Stimulated activated CD4-positive, alpha-beta T cell treated with anti-CD3 and anti-CD28 coated beads, Interleukin-1b, Interleukin-23, amount 100 ng/mL, for 48 hours (primary cell): ENCODE measurements at places on chromosomes 7 and 10.

DNA sequence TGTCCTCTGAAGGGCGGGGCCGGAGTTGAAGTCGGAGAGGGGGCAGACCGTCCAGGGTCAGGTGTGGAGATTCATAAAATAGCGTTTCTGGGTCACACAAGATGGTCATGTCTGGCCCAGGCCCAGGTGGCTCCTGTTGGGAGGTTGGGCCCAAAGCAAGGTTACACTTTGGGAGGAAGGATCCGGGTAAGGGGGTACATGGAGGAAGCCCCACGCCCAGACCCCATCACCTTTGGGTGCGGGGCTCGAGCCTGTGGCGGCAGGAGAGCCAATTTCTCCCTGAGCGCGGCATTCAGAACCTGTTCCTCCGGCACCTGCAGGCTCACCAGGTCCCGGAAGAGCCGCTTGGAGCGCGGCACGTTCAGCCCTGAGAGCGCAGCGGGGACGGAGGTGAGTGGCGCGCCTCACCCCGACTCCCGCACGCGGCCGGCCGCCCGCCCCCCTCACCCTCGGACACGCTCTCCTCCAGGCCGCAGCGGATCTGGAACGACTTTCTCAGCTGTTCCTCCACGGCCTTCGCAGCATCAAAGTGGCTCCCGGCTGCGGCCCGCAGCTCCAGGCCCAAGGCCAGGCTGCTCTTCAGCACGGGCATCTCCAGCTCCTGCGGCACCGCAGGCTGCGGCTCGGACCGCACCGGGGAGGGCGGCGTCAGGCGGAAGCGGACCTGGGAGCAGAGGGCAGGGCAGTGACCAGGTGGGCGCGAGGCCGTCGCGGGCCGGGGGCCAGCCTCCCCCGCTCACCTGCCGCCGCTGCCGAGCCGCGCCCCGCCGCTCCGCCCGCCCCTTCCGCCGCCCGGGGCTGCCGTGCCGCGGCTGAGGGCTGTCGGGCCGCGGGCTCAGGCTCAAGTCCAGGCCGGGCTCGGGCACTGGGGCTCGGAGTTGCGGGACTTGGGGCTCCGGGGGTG is 644 bp downstream of the PPP1R35 start:
- peak; percentile 44 for DNase-seq

DNA sequence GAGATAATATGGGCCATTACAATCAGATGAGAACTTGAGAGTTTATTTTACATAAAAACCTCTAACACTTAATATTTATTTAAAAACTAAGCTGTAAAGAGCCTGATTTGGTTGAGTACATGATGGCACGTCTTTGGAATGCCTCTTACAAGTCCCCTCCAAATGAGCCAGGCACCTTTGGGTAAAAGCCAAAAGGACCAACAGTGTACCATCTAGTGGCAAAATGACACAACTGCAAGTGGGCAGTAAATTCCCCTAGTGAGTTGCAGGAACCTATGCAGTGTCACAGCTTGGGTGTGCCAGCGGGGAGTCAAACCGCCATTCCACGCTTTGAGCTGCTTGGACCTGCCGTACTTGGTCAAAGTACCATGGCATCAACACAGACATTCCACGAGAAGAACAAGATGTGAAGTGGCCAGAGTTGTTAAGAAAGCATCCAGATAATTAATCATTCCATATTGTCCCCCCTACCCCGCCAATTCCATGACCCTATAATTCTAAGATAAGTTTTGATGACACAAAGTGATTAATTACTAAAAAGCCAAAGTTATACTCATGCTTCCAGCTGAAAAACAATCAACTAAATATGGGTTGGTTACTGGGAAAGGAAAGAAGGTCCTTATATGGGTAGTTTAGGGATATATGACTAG is 115.2 kb downstream of the SORBS1 start:
- DNase-seq: peak; percentile 32

GRCh38 chr10:3807211-3807927 is 22.4 kb upstream of the KLF6 start:
- DNase-seq: no peak

GRCh38 chr10:77680065-77680464 is 42.5 kb upstream of the KCNMA1 start:
- DNase-seq: no peak

DNA sequence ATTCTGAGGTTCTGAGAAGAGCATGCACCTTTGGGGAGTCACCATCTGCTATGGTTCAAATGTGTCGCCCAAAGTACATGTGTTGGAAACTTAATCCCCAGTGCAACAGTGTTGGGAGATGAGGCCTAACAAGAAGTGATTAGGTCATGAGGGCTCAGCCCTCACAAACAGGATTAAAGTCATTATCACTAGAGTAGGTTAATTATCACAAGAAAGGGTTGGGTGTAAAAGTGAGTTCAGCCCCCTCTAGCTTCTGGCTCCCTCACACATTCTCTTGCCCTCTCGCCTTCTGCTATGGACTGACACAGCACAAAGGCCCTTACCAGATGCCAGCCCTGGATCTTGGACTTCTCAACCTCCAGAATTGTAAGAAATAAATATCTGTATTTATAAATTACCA is 100.3 kb upstream of the C10orf90 start:
- DNase-seq: no peak

DNA sequence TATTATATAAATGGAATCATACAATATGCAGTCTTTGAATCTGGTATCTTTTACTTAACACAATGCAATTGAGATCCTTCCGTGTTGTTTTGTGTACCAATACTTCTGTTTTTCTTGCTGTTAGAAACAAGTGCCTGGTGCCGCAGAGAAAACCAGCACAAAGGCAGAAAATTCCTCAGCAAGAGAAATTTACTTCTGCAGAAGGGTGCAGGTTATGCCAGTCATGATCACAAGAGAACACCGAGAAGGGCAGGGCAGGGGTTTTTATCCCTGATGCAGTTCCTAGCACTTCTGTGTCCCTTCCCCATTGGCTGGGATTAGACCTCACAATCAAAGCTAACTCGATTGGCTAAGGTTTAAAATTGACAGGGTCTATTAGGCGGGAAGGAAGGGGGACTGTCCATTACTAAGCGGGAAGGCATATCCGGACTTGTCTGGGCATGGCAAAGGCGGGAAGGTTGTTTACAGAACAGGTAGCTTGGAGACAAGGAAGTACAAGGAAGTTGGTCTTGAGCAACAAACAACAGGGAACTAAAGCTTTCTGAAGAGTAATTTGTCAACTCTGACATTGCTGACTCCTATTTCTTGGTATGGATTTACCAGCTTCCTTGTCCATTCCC is 2.4 kb upstream of the ZNF33B start:
- DNase-seq: no peak

- no peak for DNase-seq
Measured at GRCh38 chr10:121373411-121373810, 224.8 kb downstream of the FGFR2 start.

- no peak for DNase-seq
Measured at GRCh38 chr10:64040781-64041180, 519.6 kb downstream of the REEP3 start.

DNA sequence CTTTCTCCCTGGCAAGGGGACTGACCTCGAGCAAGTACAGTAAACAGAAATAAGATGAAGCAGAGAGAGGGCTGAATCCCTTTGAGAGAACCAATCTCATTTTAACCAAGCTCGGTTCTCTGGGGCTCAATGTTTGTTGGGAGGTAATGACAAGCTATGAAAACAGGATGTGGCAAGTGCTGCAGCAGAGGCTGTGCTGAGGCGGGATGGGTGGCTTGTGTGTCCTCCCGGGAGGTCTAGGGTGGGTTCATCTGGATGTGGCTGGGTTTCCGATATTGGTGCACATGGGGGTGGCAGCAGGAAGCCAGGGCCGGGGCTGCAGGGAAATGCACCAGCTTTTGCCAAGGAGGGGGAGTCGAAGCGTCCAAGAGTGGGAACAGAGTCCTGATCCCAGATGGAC is 84.5 kb downstream of the AOAH start:
- DNase-seq: no peak

DNA sequence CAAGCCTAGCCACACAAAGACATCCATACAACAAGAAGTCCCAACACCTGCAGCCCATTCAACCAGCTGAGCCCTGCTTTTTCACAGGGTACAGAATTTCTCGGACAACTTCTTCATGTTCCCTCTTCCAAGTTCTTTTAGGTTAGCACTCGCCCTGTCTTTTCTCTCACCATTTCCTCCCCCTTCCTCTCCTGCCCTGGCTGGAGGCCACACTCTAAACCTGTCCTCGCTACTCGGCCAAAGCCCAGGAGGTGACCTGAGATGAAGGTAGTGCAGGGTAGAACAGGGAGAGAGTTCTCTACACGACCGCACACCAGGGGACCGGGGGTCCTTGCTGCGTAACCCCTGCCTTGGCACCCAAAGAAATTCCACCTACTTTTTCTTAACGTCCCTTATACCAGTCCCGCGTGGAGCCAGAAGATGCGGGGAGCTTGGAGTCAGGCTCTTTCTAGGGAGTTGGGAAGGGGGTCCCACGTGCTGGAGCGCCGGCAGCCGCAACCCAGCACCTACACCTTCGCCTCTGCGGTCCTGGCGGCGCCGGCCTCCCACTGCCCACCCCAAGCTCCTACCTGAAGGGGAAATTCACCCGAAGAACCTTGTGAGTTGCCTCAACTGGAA is 16.0 kb upstream of the DLX6 start:
- DNase-seq: no peak

GRCh38 chr7:155380221-155380861 is 77.6 kb upstream of the EN2 start:
- DNase-seq: peak; percentile 82
